ENCODE measurements at places on chromosomes 2 and 18. TPM values are rescaled to one million over a fixed set of nuclear protein-coding genes. Genes with fewer than 3 reads are reported as not detected.

The DRC1 gene
- total RNA-seq = 0.22 TPM

The MROH2A gene
- total RNA-seq = 0.10 TPM

The CCDC150 gene
- total RNA-seq = 5.2 TPM

The GALNT5 gene
- total RNA-seq = 2.8 TPM
